Iris pigment epithelial cell (primary cell): ENCODE measurements at places on chromosomes 1 and 21.
A peak's percentile ranks its signal among the peaks of the same experiment; 100 is the strongest.

DNA sequence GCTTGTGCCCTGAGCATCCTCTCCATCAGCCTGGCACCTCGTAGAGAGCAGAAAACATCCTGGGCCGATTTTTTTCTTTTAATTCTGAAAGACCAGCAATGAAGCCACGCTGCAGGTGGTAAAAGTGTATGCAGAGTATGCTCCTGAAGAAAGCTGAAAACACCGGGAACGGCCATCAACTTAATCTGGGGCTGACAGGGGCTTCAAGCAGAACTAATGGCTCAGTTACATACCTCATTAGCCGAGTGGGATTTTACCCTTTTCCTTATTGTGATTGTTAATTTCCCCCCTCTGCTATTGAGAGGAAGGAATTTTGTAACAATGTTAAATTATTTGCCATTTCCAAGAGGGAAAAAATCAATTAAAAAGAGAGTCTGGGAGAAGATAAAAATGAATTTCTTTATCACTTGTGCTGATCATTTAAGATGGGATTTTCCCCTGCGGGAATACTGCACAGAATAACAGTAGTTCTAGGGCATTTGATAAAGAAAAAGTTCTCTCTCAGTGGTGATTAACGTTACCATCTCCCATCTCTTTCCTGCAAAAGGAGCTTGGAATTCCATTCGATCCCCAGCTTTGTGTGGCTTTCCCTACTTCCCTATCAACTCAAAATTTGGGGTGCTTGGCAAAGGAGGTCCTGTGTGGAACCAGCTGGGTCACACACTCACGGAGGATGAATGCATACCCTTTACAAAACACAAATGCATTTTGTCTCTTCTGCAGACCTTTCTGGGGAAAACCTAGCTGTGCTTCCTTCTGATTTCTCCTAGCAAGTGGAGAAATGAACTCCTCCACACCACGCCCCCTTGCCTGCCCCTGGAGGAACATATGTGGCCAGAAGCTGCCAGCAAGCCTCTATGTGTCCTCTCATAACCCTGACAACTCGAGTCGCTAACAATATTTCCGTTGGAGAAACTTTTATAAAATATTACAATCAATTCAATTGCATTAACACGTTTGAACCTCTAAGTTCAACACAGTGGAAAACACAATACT, 70.9 kb downstream of the RRAGC start:
- DNase-seq, result no peak

DNA sequence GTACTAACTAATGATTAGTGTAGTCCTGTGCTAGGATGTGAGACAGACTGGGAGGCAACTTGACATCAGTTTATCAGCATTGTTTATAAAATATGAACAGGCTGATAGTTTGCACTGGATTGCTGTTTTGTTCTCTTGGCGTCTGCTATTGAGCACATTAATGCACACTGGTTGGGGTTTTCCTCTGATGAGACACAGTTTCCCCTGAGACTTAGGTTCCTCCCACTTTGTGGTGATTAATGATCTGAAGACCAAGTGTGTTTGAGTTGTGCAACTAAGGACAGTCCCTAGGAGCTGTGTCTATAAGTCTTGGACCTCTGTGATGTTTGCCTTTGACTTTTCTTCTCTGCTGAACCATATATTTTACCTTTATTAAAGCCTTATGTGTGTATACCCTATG, 1015.4 kb downstream of the AMY1C start:
- DNase-seq, result peak; percentile 0

DNA sequence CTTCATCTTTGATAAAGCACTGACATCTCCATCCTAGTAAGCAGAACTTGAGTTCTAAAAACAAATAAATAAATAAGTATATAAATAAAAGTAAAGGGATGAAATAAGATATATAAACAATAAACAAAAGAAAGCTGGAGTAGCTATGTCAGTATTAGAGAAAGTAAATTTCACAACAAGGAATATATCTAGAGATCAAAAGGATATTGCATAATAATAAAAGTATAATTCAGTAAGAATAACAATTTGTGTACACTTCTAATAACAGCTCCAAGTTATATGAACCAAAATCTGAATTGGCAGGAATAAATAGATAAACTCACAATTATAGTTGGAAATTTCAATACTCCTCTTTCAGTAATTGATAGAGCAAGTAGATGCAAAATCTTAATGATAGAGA, 9.8 kb upstream of the CENPF start:
- no peak for DNase-seq

DNA sequence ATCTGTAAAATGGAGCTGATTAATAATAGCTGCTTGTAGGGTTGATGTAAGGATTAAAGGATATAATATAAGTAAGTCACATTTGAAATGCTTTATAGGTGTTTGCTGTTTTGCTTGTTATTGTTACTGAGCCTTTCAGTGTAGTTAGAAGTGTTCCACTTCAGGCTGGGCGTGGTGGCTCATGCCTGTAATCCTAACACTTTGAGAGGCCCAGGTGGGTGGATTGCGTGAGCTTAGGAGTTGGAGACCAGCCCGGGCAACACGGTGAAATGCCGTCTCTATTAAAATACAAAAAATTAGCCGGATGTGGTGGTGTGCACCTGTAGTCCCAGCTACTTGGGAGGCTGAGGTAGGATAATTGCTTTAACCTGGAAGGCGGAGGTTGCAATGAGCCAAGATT, 12.2 kb downstream of the TRNAU1AP start:
- no peak for DNase-seq

- no peak for DNase-seq
Measured at GRCh38 chr1:198833706-198834503, 195.1 kb downstream of the PTPRC start.

DNA sequence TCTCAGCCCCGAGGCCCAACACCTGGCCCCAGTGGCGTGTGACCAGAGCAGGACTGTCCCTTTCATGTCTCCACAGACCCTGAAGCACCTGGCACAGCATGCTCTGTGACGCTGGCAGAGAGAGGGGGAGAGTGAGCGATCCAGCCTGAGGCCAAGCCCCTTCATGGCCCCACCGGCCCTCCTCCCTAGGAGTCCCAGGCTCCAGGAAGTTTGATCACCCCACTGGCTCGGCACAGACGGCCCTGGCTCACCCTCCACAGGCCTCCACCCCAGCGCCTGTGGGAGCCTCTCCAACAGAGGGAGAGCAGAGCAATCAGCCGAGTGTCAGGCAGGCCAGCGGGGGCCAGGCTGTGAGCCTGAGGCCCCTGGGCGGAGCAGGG, 11.0 kb downstream of the SH3BGRL3 start:
- DNase-seq, result no peak

GRCh38 chr1:226722901-226723656, 16.0 kb downstream of the ITPKB start:
- DNase-seq, result no peak

GRCh38 chr1:209723756-209724693, 19.4 kb downstream of the HSD11B1 start:
- no peak for DNase-seq
